ENCODE measurements at places on chromosomes 11 and 22. TPM values are rescaled to one million over a fixed set of nuclear protein-coding genes. Genes with fewer than 3 reads are reported as not detected.

- no peak for DNase-seq
These were observed 1309.6 kb upstream of the RAG2 start for GRCh38 chr11:37907436-37908218.

Gene TRIM44
- 65.1 TPM for total RNA-seq

Gene SULT4A1
- total RNA-seq: 7.0 TPM

Gene NCR3LG1
- 1.3 TPM for total RNA-seq
